ENCODE measurements at places on chromosomes 5 and 9. TPM values are rescaled to one million over a fixed set of nuclear protein-coding genes. Genes with fewer than 3 reads are reported as not detected.

AOPEP gene
- total RNA-seq: 131 TPM

SCGB3A2 gene
- not detected for total RNA-seq

BHMT gene
- not detected for total RNA-seq

MZB1 gene
- total RNA-seq: not detected

GMCL2 gene
- not detected for total RNA-seq

ADGRD2 gene
- not detected for total RNA-seq

PCDHA9 gene
- 0.29 TPM for total RNA-seq

FBP1 gene
- total RNA-seq: not detected

CDH18 gene
- 0.36 TPM for total RNA-seq

LVRN gene
- under 0.01 TPM for total RNA-seq

AGXT2 gene
- total RNA-seq: not detected

ASS1 gene
- 195 TPM for total RNA-seq

DMRT3 gene
- total RNA-seq: not detected

GDF9 gene
- total RNA-seq: 0.29 TPM

LHX3 gene
- total RNA-seq: under 0.01 TPM

NUTM2G gene
- total RNA-seq: not detected

CDC26 gene
- total RNA-seq: 27.9 TPM

All from osteoblast (primary cell).